Foreskin fibroblast (primary cell): ENCODE measurements at places on chromosomes 13 and 19.

GRCh38 chr19:3665681-3666544 is 34.4 kb downstream of the PIP5K1C start:
- peak; percentile 68 for DNase-seq

- no peak for DNase-seq
Observed at GRCh38 chr13:53953183-53953582, 924.6 kb downstream of the OLFM4 start.

DNA sequence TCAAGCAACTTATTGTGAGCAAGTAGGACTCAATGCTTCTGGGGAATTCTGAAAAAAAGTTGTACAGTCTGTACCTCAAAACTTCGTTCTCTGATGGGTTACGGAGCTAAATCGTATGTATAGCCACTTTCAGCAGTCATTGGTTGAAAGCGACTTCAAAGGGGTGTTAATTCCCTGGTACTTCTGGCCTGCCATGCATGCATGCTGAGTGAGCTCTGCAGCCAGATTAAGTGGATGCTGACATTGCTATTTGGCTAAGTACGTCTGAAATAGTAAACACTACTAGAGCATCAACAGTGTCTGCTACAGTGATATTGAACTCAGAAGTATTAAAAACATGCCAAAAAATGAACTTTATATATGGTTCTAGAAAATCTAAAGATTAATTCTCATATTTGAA is 1183.1 kb upstream of the PCDH20 start:
- no peak for DNase-seq

GRCh38 chr19:1408300-1409203 is 1.2 kb downstream of the DAZAP1 start:
- no peak for DNase-seq

DNA sequence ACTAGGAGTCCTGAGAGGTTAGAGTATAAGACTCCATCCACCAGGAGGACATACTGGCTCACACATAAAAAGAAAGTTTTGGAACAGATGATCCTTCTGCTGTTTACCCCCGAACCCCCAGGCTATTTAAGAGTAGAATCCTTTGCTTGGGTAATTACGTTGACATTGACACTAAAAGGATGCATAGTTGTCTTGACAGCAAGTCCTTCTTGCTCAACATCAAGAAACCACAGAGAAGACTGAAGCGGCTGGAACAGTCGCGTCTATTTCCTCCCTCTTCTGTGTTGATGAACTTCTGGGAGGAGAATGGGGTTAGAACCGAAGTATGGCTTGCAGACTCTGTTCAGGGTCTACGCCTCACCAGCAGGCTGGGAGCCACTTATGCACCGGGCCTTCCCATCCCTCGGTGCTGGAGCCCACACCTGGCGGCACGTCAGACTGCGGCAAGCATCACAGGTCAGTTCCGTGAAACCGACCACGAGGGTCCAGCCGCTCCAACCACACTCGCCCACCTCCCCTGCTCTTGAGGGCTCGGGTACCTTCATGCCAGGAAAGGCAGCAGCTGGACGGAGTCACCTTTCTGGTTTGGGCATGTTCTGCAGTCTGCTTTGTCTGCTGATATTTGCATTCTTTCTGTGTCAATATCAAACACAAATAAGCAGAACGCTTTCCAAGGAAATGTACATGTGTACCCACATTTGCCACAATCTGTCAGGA is 42.4 kb upstream of the RANBP3 start:
- DNase-seq: no peak

DNA sequence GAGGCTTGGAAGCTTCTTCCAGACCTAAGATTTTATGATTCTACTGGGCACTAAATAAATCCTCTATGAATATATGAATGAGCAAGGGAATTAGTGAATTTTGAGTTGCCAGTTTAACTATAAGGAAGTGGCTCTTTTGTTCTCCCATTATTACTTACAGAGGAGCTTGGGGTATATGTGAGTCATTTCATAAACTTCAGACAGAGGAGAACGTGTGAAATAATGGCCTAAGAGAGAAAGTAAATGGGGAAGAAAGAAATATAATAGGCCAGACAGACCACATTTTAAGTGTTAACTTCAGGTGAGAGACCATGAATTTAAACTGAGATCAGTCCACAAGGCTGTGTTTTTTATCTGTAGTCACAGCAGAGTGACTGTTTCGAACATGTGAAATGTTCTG is 570.9 kb downstream of the GPC6 start:
- no peak for DNase-seq
